RKO (cell line): ENCODE measurements at places on chromosomes 7 and 10.

GRCh38 chr7:23938937-23939552 lies 229.0 kb downstream of the STK31 start:
- DNase-seq, result peak; percentile 65

DNA sequence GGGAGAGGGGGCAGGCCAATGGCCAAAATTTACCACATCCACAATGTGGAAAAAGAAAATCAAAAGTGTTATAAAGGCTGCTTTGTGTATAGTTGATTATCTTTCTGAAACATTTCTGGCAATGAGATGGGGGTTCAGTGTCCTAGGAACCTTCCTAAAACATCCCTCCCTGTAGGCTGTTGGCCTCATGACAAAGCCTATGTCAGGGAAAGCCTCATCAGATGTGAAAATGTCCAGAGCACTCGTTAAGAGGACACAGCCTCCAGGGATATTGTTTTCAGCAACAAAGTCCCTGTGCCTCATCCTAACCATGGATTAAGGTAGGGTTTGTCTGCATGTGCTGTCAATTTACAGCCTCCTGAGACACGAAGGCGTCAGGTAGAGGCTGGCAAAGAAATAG lies 17.0 kb downstream of the SUN3 start:
- no peak for DNase-seq

DNA sequence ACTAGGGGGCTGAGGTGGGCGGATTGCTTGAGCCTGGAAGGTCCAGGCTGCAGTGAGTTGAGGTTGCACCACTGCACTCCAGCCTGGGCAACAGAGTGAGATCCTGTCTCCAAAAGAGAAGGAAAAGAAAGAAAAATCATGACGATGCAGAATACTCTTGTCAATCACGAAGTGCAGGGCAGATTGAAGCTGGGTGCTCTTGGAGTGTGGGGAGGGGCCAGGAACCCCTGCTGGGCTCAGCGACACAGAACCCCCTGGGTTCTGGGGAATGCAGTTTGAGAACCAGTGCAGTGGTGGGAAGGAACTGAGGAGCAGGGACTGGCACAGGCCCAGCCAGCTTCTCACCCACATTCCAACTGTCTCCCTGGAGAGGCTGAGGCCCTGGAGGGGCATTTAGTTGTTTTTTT lies 10.8 kb upstream of the INTS1 start:
- no peak for DNase-seq

GRCh38 chr7:133887459-133887858 lies 239.7 kb upstream of the LRGUK start:
- DNase-seq, result no peak

DNA sequence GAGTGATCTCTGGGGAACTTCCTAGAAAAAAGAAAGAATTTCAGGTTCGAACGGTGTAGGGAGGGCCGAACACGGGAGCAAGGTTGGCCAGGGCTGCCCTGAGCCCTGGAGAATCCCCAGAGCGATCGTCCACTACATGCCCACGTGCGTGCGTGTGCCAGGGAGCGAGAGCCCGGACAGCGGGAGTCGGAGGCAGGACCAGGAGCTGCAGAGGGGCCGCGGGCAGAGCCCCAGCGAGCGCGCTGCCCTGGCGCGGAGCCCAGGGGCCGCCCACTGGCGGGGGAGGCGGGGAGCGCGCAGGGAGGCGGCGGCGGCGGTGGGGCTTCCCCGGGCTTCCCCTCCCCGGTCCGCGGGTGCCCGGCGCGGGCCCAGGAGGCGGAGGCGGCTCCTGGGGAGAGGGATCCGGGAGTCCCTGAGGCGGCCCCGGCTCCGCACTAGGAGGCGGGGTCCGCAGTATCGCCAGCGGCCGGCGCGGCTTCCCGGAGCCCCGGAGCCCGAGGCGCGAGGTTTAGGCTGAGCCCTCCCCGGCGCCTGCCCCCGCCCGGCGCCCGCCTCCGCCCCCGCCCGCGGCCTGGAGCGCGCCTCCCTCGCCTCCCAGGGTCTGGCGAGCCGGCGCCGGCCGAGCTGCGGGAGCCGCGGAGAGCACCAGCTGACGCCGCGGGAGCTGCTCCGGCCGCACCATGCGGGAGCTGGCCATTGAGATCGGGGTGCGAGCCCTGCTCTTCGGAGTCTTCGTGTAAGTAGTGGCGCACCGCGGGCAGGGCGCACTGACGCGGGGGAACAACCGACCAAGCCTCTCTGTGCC lies at the start of gene PLPP4:
TSS of gene PLPP4 (plus strand) at position 602 of the 805 bp plus-strand sequence. CDS start at position 681, 79 bp downstream.
- DNase-seq, result no peak

DNA sequence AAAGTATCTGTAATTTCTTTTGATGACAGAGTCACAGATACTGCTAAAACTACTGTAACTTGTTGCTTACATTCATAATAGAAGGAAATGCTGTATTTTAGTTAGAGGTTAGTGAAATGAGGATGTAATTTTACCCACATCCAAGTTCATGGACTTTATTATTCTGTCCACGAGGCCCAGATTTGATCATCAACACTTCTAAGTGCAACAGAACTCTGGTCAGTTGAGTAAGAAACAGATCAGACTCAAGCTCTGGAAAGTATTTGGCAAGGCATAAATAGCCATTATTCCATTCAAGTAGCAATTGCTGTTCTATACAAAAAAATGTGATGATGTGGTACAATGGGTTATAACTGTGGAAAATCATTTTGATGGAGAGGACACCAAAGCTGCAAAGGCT lies 22.3 kb downstream of the ACADSB start:
- no peak for DNase-seq

GRCh38 chr10:112613620-112614019 lies 166.6 kb downstream of the VTI1A start:
- no peak for DNase-seq

DNA sequence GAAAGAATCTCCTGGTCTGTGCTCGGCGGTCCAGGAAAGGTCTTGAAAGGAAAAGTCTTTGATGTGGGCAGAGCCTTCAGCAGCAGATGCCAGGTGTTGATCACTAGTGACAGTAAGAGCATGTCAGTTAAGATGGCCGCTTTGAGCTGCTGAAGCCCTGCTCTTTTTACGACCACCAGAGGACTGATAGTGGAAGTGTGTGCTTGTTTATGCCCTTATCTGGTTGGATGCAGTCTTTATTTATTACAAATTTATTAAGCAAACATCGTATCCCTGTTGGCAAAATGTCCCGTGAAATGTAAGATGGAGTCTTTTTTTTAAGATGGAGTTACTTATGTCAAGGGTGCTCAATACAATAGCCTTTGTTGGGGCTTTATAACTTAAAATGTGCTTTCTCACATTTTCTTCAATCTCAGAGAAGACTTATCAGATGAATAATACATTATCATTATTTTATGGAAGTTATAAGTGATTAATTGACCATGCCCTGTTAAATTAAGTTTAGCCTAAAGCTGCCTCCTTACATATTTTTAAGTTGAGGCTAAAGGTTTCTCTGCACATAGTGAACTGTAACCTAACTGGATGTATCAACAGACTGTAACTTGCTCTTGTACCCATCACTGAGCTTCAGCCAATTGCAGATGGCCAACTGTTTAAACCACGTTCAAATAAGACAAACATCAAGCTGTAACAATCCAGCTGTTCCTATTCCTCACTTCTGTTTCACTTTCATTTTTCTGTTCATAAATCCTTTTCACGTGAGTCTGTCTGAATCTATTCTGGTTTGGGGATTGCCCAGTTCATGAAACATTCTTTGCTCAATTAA lies 97.4 kb upstream of the PIK3CG start:
- no peak for DNase-seq

GRCh38 chr7:44196450-44196872 lies 4.3 kb upstream of the YKT6 start:
- DNase-seq, result peak; percentile 27

DNA sequence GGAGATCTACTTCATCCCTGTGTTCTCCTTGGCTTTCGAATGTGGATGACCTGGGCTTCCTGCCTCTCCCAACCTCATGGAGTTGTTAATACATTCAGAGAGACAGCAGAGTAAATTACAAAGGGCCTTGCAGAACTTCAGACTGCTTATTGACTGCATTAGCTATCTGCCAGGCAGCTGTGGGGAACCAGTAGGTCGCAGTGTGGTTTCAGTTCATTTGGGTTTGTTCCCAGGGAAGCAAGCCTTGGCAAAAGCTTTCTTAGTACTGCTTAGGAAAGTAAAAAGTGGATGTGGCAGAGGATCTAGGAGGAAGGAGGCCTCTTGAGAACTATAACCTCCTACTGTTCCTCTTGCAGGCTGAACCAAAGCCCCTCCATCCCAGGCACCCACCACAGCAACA lies 9.2 kb downstream of the NPFFR1 start:
- DNase-seq, result no peak

DNA sequence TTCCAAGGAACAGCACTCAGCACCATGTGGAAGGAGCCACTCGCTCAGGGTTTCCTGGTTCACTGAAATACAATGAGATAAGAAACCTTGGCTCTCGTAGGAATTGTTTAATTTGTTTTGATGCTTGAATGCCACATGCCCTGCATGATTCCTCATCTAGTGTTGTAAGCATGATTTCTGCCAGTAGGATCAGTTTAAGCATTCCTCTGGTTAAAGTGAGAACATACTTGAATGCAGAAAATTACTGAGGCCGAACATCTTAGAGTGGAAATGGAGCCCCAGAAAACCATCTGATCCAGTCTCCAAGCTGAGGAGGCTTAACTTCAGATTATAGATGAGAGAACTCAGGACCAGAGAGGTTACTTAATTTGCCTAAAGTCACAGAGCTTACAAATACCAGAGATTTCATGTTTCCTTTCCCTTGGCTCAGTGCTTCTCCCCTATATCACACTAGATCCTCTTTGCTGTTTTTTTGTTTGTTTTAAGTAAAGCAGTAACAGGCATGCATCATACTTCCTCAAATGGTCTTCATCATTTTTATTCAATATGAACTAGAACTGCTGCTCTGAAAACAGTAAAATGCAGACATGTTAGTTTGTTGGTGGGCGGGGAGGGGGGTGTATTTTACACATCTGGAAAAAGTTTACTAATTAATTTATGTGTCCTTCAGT lies 125.1 kb downstream of the ADAM12 start:
- DNase-seq, result no peak

GRCh38 chr10:71463111-71463510 lies 66.4 kb downstream of the CDH23 start:
- no peak for DNase-seq

DNA sequence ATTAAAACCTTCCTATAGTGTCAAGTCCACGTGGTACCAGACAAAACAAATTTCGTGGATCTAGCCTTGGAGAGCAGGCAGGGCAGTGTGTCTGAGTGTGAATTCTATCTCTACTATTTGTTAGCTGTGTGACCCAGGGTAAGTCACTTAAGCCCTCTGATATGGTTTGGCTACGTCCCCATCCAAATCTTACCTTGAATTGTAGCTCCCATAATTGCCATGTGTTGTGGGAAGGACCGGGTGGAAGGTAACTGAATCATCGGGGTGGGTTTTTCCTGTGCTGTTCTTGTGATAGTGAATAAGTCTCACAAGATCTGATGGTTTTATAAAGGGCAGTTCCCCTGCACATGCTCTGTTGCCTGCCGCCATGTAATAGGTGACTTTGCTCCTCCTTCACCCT lies 2.8 kb upstream of the NPFFR1 start:
- DNase-seq, result no peak

GRCh38 chr10:104450954-104451353 lies 97.3 kb downstream of the CFAP58 start:
- no peak for DNase-seq

GRCh38 chr7:18890134-18890533 lies 227.3 kb downstream of the TWIST1 start:
- DNase-seq, result peak; percentile 32

GRCh38 chr7:13021566-13022300 lies 334.3 kb downstream of the ARL4A start:
- DNase-seq, result no peak

DNA sequence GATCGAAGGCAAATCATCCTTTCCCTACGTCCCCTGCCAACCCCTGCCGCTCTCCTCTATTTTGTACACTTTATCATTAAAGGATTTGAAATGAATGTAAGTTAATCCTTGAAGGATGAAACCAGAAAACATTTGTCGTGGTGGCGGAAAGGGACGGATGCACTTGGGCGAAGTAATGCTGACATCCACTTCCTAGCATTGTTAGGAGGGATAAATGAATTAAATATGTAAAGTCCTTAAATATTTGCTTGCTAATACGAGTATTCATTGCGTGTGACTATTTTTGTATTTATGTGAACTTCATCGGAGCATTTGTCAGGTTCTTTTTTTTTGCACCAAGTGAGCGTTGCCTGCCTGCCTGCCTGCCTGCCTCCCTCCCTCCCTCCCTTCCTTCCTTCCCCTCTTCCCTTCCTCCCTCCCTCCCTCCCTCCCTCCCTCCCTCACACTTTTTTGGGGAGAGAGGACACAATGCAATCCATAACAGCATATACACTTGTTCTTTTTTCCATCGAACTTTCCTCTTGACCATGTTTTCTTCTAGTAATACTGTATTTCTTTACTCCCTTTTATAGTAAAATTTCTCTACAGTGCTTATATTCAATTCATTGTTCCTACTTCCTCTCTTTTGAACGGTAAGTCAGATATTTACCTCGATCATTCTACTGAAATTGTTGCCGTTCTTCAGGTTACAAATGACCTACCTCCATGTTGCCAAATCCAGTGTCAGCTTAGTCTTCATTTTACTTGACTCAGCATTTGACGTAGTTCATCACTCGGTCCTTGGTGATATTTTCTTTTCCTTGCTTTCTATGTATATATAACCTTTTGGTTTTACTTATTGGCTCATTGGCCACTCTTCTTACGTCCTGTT lies 831 bp downstream of the CCDC7 start:
- peak; percentile 60 for DNase-seq

- DNase-seq, result no peak
Measured at GRCh38 chr7:140485500-140486265, 6.4 kb upstream of the MKRN1 start.

- DNase-seq, result peak; percentile 75
Measured at GRCh38 chr7:101602484-101603241, 26.4 kb downstream of the MYL10 start.

- no peak for DNase-seq
Measured at GRCh38 chr7:37494926-37495325, 46.3 kb upstream of the ELMO1 start.

DNA sequence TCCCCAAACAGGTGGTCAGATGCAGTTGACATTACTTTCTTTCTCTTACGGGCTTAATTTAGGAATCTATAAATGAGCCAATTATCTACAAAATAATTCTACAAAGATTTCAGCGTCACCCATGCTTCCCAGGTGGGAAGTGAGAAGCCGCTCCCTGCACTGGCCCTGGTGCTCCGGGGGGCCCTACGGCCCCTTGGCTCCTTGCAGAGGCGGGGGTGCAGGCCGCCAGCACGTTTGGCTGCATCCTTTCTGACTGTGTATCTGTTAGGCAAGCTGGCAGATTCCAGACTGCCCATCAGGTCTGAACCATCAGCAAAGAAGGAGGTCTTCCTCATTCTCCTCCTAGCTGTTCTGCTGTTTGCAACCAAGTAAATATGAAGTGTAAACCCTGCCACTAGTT lies 16.3 kb downstream of the VWC2 start:
- no peak for DNase-seq

GRCh38 chr7:66202441-66202840 lies 2.7 kb upstream of the TPST1 start:
- DNase-seq, result no peak

GRCh38 chr10:133364645-133365431 lies 7.0 kb upstream of the FUOM start:
- no peak for DNase-seq

DNA sequence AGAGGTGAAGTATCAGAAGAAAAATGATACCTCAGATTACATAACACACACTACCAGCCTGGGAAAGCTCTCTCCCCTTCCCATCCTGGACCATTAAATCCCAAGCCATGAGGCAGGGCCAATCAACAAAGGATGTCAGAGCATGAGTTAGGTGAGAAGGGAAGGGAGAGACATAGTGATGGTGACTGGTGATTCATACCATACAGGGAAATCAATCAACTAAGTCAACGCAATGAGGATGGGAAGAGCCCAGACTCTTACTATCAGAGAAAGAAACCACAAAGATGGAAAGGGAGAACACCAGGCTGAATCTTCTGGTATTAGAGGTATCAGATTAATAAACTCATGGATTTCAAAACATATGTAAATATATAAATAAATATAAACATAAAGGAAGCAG lies 185.4 kb downstream of the KMT2E start:
- DNase-seq, result no peak
